ENCODE measurements at places on chromosomes 1 and 21. TPM values are rescaled to one million over a fixed set of nuclear protein-coding genes. Genes with fewer than 3 reads are reported as not detected.

GRCh38 chr1:205534444-205534985, 30.0 kb downstream of the CDK18 start:
- peak; percentile 55 for DNase-seq

Gene PIP5K1A
- 39.1 TPM for total RNA-seq

- DNase-seq, result no peak
These were observed at the start of gene SPRR3 for GRCh38 chr1:153001382-153001781. Gene SPRR3, plus strand, starts transcription at chr1:153001749. Its CDS starts 1,272 bp downstream, at chr1:153003021.

Gene MIXL1
- total RNA-seq, result not detected

GRCh38 chr21:31030367-31031106, 7.7 kb downstream of the KRTAP19-8 start:
- DNase-seq, result no peak

DNA sequence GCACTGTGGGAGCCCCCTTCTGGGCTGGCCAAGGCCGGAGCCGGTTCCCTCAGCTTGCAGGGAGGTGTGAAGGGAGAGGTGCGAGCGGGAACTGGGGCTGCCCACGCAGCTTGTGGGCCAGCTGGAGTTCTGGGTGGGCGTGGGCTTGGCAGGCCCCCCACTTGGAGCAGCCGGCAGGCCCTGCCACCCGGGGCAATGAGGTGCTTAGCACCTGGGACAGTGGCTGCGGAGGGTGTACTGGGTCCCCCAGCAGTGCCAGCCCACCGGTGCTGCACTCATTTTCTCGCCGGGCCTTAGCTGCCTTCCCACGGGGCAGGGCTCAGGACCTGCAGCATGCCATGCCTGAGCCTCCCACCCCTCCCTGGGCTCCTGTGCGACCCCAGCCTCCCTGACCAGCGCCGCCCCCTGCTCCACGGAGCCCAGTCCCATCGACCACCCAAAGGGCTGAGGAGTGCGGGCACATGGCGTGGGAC, 11.6 kb downstream of the SCYL3 start:
- no peak for DNase-seq

Gene HPCA
- 0.19 TPM for total RNA-seq

GRCh38 chr21:26394341-26394740, 178.7 kb downstream of the CYYR1 start:
- DNase-seq, result no peak

- no peak for DNase-seq
These were observed 163.3 kb downstream of the PIK3R3 start for GRCh38 chr1:45968941-45969666.

Gene PER3
- 11.3 TPM for total RNA-seq

DNA sequence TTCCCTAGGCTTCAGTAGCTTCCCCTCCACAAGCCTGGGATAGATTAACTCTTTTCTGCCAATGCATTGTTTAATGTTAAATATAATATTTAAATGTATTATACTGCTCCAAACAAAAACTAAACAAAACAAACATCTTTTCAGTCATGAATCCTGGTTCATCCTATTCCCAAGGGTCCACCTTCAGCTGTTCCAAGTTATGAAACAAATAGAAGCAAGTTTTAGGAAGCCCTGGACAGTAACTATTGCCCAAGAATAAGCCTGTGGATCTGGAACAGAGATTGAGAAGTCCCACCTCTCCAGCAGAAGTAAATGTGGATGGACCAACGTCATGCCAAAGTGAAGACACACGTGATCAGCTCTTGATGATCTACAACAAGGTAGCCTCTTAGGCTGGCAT, 408.1 kb downstream of the SETD4 start:
- no peak for DNase-seq

Gene ERO1B
- total RNA-seq, result 8.4 TPM

DNA sequence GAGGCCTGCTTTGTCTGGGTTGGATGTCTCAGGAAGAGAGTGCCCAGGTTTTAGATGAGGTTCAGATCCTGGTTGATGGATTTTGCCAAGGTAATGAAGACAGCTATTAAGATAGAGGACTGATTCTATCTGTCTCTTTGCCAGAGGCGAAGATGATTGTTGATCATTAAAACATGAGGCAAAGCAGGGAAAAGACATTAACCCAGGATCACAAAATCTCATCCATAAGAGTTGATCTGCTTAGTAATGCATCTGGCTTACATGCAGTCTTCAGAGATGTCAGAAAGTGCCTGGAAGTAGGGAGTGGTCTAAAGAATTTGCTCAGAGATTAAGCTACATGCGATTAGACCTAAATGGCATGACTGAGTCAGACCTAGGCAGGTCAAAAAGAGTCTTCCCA, 229.6 kb upstream of the PLD5 start:
- DNase-seq, result no peak

Data from posterior vena cava (tissue), 2 donors.